ENCODE measurements at places on chromosomes 3 and 15.

GRCh38 chr15:38062696-38063095, 128.3 kb downstream of the TMCO5A start:
- no peak for DNase-seq

- DNase-seq = no peak
These were observed 387 bp upstream of the PAQR5 start for GRCh38 chr15:69298354-69298696.

- no peak for DNase-seq
These were observed 132.2 kb downstream of the WDR72 start for GRCh38 chr15:53627279-53627678.

DNA sequence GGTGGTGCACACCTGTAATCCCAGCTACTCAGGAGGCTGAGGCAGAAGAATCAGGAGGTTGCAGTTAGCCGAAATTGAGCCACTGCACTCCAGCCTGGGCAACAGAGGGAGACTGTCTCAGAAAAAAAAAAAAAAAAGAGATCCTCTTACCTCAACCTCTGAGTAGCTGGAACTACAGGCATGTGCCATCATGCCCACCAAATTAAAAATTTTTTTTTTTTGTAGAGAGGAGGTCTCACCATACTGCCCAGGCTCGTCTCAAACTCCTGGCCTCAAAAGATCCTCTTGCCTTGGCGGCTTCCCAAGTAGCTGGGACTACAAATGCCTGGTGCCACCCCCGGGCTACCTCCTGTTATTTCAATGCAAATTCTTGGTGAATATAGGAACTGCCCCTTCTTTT, 1.5 kb downstream of the UMPS start:
- DNase-seq = no peak

- DNase-seq = no peak
These were observed at the start of gene LRTM1 for GRCh38 chr3:54928046-54928770. Gene LRTM1 (minus strand): TSS chr3:54928059. CDS start chr3:54927911, 148 bp downstream.

GRCh38 chr15:60580073-60580472, 101.1 kb upstream of the ICE2 start:
- DNase-seq = no peak

GRCh38 chr3:157573281-157573680, 70.1 kb upstream of the VEPH1 start:
- DNase-seq = no peak

DNA sequence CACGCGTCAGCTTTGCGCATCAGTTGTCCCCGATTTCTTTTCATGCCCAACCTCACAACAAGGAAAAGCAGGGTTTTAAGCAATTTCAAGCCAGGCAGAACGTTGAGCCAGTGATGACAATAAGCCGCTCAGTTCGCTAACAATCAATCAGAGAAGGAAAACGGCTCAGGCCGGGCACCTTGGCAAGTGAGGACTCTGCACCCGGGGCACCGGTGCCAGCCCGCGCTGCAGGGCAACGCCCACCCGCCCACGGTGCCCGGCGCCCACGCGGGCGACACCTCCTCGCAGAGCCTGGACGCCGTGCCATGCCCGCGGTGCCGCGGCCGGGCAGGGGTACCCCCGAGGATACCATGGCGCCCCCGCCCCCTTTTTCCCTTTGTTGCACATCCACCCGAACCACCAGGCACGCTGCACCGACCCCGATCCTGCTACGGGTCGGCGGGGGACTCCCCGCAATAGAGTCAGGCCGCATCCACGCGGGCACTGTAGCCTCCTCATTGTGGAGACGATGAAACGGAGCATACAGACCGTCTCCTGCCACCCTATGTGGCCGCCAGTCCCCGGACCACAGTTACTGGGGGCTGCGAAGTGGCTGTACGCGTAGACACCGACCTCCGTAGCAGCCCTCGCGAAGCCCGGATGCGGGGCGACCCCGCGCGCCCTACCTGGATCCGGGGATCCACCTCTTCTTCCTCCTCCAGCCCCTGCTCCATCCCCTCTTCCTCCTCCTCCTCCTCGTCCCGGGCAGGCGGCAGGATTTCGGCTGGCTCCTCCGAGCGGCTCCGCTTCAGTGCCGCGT, 581 bp downstream of the SH3BP5 start:
- no peak for DNase-seq

Measured in PC-9 (cell line).